Activated CD4-positive, alpha-beta memory T cell treated with anti-CD3 and anti-CD28 coated beads for 36 hours (primary cell): ENCODE measurements at places on chromosomes 5 and 9.

DNA sequence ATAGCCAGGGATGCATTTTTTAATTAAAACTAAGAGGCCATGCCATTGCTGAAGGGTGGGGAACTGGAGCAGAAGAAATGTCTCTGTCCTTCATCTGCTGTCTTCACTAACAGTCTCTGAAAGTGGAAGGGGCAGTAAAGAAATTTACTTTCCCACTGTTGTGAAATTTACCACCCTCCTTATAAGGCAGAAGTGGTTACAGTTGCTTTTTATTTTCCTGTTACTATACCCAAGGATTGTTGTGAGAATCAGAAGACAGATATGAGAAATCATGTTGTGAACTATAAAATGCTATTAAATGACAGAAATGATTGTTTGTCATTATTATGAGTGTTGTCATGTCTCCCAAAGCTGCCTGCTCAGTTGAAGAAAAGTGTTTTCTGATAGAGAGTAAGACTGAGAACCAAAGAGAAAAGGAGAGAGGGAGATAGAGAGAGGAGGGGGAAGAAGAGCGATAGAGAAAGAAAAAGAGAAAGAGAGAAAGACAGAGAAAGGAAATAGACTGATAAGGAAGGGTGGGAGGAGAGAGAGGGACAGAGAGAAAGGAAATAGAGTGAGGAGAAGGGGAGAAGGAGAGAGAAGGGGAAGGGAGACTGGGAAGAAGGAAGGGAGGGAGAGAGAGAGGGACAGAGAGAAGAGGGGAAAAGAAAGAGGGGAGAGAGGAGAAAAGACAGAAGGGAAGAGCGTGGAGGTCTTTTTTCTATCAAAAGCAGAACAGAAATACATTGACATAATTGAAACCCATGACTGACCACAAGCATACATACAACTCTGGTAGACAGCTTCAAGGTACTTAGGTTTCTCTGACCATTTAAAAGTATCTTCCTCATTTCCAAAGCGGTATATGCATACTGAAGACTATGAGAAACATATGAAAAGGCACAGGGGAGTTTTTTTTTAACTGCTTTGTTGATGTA lies 22.5 kb downstream of the SEC61B start:
- DNase-seq = no peak

DNA sequence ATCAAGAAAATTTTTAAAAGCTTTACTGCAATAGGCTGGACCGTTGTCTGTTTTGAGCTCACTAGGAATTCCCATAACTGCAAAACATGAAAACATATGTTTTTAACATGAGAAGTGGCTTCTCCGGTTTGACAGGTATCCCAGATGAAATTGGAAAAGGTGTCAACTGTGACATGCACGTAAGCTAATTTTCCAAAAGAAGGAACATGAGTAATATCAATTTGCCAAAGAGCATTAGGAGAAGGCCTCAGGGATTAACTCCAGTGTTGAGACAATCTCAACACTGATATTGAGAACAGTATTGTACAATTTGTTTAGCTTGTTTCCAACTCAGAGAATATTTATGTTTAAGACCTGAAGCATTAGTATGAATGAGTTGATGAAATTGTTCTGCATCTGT lies 215.5 kb upstream of the KCNN2 start:
- no peak for DNase-seq

DNA sequence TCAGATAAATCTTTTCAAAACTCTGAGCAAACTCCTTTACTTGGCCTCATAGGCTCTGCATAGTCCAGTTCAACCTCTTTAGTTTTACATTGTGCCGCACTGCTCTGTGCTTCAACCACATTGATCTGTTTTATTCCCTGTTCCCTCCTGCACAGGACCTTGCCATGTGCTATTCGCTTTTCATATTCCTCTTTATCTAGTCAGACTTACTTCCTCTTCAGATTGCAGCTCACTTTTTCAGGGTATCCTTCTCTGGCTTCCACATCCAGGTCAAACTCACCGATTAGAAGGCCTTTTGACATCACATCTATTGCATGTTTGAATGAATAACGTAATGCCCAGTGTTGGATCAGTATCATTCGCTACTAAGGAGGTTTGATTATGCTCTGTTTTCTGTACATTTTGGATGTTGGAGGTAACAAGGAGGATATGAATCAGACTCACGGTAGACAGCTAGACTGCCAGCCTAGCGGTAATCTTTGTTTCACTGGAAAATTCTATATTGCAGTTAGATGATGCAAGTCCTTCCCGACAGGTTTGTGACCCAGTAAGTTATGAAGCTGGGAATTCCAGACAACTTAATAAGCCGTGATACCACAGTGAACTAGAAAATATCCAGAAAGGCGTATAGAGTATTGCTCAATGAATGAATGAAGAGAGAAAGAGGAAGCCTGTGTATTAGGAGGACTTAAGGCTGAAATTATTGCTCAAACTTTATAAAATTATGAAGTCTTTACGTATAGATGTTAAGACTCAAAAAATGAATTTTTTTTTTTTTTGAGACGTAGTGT lies 65.7 kb downstream of the IQGAP2 start:
- DNase-seq = no peak

DNA sequence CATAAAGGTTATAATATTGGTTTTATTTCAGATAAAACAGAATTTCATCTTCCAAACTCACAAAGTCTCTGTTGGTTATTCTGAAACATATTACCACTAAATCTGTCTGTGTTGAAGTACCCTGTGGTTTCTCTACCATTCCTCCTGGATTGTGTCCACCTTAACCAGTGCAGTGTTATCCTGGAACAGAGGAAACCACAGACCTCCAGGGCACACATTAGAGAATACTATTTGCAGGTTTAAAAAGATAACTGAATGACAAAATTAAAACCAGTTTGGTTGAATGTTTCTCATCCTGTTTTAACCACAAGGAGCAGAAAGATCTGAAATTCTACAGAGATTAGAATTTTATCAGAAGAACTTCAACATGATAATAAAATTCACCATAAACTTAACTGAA lies 251.8 kb downstream of the CWC27 start:
- no peak for DNase-seq

GRCh38 chr5:9549941-9550340 lies 4.1 kb upstream of the SEMA5A start:
- DNase-seq = no peak

DNA sequence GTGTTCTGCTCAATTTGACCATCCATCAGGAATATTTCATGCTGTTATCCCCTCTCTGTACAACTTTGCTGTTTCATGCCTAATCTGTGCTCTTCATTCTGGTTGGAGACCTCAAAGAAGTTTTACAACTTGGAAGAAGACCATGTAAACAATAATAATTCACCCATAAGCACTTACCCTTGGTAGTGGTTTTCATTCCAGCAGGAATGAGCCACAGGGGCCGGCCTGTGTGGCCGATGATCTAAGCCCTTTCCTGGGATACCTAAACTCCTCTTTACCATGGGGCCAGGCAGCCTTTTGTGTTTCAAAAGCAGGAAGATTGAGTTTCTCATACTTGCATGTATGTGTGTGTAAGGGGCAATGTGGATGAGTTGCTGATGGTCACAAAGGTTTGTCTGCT lies 165.0 kb downstream of the FGF1 start:
- no peak for DNase-seq

DNA sequence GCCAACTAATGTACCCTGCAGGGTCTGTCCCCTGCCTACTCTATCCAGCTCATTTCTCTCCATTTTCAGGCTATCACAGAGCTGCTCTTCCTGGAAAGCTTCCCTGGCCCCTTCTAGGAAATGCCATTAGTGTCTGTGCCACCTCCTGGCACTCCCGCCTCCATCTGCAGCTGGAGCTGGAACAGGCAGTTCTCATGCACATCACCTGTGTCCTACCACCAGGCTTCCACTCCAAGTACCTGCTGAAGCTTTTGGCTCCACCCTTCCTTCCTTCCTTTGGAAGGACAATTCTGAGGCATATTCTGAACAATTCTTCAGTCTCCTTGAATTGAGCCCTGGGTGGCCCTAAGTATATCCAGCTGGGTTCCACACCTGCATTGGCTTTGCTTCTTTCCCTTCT lies 156.2 kb upstream of the ZNF618 start:
- DNase-seq = no peak

GRCh38 chr9:28073270-28073669 lies 500.0 kb upstream of the C9orf72 start:
- no peak for DNase-seq

GRCh38 chr9:135500525-135501260 lies at the start of gene MRPS2:
Gene MRPS2, plus strand, starts transcription at chr9:135500682. Its CDS starts 29 bp downstream, at chr9:135500711.
- peak; percentile 90 for DNase-seq

DNA sequence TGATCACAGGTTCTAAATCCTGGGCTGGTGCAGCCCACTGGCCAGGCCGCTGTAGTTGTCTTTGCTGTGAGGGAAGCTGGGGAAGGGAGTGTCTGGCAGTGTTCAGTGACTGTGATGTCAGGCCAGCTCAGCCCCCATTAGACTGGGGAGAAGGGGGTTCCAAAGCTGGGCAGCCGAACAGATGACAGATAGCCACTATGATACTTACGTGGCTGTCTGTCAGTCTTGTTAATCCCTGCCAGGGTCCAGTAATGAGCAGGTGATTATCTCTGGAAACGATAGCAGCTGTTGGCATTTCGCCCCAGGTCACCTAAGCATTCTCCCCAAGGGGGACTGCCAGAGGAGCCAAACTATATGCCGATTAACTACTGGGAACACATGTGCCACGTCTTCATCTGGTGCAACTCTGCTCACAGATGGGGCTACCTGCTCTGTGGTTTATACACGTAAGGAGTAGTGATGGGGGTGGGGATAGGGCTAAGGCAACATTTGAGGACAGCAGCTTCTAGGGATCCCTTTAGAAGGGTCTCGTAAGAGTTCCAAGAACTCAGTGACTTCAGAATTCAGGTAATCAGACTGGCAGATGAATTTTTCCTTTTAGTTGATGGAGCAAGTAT lies 396.3 kb downstream of the KDM4C start:
- no peak for DNase-seq

DNA sequence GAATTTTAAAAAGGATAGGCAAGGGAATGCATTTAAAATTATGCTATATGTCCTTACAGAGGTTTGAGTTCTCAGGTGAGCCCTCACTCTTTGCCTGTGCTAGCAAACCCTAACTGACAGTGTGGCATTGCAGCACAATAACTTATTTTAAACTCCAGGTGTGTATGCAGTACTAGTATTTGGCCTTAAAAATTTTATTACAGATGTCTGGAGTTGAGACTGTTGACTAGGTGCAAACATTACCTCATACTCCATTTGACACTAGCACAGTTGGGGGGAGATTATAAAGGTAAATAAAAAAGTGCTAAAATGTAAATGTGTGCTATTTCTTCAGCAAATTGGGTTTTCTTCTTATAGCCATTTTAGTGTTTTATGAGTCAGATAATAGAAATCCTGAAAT lies 407.7 kb downstream of the SH3GL2 start:
- no peak for DNase-seq

- DNase-seq = no peak
These were observed 945.2 kb upstream of the C9orf72 start for GRCh38 chr9:28518439-28518838.

- no peak for DNase-seq
These were observed 916.2 kb upstream of the DMAC1 start for GRCh38 chr9:8715788-8716187.

DNA sequence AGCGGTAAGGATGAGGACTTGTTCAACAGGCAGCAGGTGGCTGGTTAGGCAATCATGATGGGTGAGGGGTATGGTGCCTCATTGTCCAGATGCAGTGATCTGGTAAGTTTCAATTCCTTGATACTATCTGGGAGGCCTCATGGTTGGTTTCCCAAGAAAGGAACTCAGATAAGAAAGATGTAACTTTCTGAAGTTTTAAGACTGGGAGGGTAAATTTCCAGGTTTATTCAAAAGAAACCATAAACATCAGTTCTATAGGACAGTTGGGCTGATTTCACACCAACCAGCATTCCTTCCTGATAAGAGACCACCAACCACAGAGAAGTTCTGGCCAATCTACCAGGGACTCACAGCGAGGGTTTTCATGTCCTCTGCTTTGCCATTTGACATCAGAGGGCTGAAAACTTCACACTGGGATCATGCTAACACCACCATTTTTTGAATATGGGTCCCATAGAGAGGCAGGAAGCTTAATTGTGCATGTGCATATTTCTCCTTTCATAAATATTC lies 773 bp upstream of the AGGF1 start:
- DNase-seq = no peak

DNA sequence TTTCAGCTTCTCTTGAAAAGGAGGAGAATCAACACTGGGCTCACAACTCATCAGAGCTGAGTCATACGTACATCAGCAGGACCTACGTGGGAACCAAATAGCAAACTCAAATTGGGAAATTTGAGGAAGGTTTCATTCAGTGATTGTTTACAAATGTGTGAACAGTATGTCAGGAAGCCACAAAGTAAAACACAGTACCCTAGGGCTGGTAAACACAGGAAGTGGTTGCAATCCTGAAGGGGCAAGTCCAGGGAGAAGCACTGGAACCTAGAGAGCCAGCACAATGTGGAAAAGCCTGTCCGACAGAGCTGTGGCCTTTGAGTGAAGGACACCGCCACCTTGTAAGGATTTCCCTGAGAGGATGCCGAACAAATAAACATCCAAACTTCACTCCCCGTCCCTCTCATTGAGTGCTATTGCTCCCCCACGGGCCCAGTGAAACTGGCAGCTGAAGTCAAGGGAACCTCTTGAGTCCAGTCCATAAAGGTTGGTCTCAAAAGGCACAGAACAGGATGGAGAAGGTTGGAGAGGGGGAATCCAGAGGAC lies 26.7 kb upstream of the RICTOR start:
- DNase-seq = no peak

GRCh38 chr5:168798065-168799023 lies 219.2 kb upstream of the PANK3 start:
- DNase-seq = peak; percentile 34

DNA sequence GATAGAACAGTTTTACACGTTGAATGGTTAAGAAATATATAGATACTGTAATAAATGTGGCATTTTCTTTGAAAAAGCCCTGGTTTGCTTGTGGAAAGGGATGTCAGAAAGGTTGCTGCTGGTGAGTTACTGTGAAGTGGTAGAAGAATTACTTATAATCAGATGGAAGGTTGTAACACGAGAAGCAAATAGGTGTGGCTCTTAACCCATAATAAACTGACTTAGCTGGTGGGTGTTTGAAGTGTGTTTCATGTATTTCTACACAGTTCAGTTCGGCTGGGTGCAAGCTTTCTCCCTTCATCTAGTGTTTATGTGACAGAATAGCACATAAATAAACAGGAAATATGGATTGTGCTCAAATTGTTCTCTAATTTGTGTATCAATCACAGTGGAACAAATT lies 5.5 kb downstream of the CNOT6 start:
- no peak for DNase-seq

DNA sequence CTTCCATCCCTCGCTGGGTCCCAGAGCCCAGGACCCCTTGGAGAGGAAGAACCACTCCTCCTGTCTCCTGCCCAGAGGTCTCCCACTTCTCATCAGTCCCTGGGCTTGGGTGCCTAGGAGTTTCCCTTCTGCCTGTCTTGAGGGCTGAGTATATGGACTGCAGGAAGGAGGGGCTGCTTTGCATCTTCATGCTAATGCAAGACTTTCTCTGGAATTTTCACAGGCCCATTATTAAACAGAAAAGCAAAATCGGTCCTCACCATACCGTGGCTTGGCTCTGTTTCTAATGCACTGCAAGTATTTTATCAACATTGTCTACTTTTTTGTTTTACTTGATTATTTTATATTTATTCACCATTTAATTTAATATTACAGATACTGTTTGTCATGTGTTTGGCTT lies 34.5 kb downstream of the TRIO start:
- DNase-seq = no peak

- DNase-seq = no peak
These were observed 9.6 kb downstream of the LHX6 start for GRCh38 chr9:122218935-122219855.

GRCh38 chr9:89839952-89840351 lies 235.1 kb downstream of the GADD45G start:
- DNase-seq = no peak
